Fibroblast of skin of left quadriceps (primary cell): ENCODE measurements at places on chromosomes 2 and 18.

GRCh38 chr2:224969633-224970260, 72.5 kb downstream of the DOCK10 start:
- no peak for DNase-seq

- no peak for DNase-seq
Measured at GRCh38 chr2:65818873-65819451, 386.6 kb upstream of the SPRED2 start.

- DNase-seq, result no peak
Measured at GRCh38 chr18:8778824-8779223, 73.5 kb downstream of the MTCL1 start.

DNA sequence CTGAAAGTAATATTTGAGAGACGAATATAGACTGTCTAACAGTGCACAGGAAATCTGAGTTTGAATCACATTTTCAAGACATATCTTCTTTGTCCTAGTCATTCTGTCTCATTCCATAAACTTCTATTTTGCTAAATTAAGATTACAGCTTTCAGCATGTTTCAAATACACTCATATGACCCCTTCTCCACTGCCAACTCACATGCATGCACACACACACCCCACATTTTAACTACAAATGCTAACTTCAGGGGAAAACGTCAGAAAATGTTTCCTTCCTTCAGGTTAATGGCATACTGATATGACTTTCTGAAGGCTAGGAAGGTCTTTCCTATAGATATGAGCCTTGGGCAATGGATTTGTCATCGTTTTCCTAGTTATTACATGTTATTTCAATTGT, 373.7 kb downstream of the RBM43 start:
- DNase-seq, result no peak

DNA sequence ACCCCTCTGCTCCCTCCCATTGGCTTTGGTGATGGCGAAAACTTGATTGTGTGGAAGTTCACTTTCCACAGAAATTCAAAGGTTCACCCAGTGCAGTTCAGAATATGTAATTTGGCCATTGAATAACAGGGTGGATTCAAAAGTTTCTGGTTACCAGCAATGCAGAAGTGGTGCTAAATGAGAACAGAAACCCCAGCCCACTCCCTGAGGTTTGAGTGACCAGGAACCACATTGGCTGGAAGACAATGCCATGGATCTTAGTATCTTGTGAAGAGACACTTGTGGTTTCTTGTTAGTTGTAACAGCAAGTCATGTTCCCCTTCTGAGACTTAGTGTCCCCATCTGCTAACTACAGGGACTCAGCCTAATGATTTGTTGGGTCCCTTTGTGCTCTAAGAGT, 49.8 kb downstream of the QPCT start:
- DNase-seq, result no peak

GRCh38 chr2:40455661-40456060, 3.8 kb upstream of the SLC8A1 start:
- no peak for DNase-seq

- DNase-seq, result no peak
Measured at GRCh38 chr2:207621501-207622039, 3.6 kb downstream of the METTL21A start.

GRCh38 chr2:96259497-96259921, 6.3 kb downstream of the TMEM127 start:
- no peak for DNase-seq

GRCh38 chr18:21525916-21526315, 74.6 kb downstream of the ESCO1 start:
- no peak for DNase-seq

DNA sequence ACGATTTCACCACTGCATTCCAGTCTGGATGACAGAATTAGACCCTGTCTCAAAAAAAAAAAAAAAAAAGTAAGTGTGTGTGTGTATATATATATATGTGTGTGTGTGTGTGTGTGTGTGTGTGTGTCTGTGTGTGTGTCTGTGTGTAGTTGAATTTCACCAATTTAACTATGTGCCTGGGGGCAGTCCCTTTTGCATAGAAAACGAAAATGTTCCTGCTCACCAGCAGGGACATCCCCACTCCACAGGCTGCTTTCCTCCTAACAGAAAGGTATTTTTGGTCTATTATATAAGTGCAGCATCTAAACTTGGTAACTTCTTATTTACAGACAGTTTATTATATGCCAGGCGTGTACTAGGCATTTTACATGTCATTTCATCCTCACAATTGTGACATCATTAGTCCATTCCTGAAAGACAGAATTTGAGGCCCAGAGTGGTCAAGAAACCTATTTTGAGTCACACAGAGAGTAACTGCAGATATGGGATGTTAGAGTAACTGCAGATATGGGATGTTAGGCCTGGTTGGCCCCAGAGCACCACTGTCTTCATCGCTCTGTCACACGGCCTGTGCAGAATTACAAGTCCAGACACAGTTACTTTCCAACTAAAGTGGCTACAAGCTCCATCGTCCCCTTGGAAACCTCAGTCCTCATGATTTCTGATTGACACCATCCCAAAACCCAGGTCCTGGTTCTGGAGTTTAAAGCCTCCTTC, 9.3 kb upstream of the TTL start:
- no peak for DNase-seq

- DNase-seq, result no peak
Measured at GRCh38 chr2:240595381-240596079, 9.0 kb downstream of the CAPN10 start.

DNA sequence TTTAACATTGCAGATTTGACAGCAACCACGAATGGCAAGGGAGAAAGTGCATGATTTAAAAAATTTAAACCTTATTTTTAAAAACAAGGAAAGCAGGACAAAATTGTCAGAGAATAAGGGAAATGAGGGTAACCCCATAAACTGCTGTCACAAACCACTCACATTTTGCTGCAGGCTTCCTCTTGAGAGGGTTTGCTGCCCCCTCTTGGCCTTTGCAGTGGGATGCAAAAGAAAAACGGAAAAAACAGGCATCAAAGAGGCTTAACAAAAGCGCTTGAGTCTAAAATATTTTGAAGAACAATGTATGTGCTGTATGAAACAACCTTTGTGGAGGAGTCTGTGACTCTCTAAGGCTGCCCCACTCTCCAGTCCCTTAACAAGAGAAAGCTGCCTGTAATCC, 91.6 kb downstream of the TMX3 start:
- DNase-seq, result peak; percentile 70

GRCh38 chr18:57134618-57135135, 12.2 kb upstream of the BOD1L2 start:
- no peak for DNase-seq

GRCh38 chr2:94871226-94872087, at the start of gene TEKT4:
Gene TEKT4 (plus strand): TSS chr2:94871430. CDS start chr2:94871580, 150 bp downstream.
- DNase-seq, result no peak

DNA sequence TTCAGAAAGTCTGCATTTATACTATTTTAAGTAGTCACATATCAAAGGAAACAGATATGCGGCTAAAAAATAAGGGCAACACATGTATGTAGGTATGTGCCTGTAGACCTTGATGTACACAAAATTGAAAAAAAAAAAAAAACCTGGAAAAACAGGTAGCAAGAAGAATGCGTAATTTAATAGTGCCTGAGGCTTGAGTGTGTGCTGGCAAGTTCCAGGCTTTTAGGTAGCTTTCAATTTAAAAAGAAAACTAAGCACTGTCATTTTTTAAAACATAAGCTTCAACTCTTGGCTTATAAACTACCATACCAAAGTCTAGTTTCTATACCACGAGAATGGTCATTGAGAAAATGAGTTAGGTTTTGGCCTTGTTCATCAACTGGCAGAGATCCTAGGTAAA, 72.3 kb downstream of the OTX1 start:
- no peak for DNase-seq

- DNase-seq, result no peak
Measured at GRCh38 chr18:62757399-62758010, 42.2 kb downstream of the PHLPP1 start.

DNA sequence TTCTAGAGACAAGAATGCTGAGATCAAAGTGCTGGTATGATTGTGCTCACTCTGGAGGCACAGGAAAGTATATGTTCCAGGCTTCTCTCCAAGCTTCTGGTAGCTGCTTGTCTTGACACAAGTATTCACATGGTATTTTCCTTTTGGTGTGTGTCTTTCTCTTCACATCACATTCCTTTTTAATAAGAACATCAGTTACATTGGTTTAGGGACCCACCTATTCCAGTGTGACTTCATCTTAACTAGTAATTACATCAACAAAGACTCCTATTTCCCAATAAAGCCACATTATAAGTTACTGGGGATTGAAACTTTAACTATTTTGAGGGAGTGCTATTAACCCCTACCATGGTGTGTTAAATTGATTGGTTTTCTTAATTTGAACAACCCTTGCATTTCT, 119.1 kb downstream of the FSIP2 start:
- DNase-seq, result no peak

GRCh38 chr2:33292981-33293595, 183.4 kb upstream of the RASGRP3 start:
- DNase-seq, result no peak

- no peak for DNase-seq
Measured at GRCh38 chr2:121211689-121212151, 73.3 kb downstream of the TFCP2L1 start.

DNA sequence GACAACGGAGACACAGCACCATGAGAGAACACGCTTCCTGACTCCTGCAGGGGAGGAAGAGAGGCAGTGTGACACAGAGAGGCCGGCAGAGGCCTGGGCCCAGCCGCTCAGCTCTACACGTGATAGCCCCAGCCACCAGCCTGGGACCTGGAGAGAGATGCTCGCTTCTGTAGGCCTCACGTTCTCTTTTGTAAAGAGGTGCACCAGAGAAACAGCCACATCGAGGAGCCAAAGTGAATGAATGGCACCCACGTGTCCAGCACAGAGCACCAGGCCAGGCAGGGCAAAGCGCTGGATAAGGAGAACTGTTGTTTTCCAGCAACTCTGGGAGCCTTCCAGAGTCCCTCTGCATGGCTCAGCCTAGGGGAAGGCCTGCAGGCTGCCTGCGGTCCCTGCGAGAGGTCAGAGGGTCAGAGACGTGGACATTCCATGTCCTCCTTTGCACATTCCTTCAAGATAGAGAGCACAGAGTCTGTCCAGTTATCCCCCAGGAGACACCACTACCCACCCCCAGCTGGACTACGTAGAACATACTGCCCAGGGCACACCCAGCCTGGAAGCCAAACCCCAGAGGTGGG, 14.2 kb downstream of the LIMS2 start:
- DNase-seq, result no peak

- DNase-seq, result no peak
Measured at GRCh38 chr18:80233201-80233835, 14.0 kb downstream of the PARD6G start.

- no peak for DNase-seq
Measured at GRCh38 chr18:55763298-55763697, 175.3 kb upstream of the TCF4 start.

- peak; percentile 78 for DNase-seq
Measured at GRCh38 chr2:85264471-85264870, 63.3 kb downstream of the TGOLN2 start.
